ENCODE measurements at places on chromosomes 4 and X.

DNA sequence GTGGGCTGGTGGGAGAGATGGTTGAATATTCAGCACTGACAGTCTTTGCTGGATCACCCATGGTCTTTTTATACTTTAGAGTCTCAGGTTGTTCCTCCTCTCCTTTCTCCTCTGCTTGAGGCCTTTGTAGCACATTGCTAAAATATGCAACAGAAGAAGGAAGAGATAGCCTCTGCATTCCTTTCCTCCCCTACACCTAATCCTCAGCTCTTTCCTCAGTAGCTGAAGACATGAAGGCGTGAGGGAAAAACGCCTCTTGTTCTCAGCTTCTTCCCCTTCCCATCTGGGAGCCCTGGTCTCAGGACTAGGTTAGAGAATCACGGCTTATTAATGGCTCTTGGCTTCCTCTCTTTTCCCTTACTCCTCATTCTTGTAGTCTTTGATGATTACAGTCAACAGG is 76.8 kb downstream of the RNF150 start:
- DNase-seq = no peak

DNA sequence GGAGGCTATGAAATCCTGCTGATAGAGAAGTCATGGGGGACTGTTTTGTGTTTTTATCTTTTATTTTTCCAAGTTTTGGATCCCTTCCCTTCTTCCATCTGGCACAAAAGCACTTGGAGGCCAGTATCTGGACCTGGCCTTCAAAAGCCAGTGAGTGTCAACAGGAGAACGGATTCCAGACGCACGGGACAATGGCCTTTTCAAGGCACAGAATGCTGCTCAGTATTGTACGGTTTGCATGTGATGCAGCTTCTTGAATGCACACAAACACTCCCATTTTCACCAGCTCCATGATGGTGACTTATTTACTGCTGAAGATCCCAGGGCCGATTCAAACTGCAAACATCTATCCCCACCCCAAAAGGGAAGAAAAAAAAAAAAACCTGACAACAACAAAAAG is 145.4 kb downstream of the CPEB2 start:
- DNase-seq = no peak

- DNase-seq = no peak
Observed at GRCh38 chr4:99893839-99894160, 427 bp downstream of the LAMTOR3 start.

DNA sequence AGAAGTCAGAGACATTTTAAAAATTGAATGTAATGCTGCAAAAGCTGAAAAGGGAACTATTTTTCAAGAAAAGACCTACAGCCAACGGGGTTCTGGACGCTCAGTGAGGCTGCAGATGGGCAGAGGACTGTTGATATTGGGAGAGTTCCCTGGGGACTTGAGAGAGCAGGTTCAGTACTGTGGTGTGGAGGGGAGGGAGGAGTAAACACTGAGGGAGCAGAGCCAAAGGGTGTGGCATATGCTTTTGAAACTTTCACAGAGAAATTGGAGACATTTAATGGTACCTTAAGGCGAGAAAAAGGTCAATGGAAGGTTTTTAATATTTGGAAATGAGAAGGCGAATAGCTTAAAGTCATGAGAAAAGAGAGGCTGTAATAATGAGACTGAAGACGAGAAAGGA is 62.2 kb upstream of the GPM6A start:
- DNase-seq = no peak

DNA sequence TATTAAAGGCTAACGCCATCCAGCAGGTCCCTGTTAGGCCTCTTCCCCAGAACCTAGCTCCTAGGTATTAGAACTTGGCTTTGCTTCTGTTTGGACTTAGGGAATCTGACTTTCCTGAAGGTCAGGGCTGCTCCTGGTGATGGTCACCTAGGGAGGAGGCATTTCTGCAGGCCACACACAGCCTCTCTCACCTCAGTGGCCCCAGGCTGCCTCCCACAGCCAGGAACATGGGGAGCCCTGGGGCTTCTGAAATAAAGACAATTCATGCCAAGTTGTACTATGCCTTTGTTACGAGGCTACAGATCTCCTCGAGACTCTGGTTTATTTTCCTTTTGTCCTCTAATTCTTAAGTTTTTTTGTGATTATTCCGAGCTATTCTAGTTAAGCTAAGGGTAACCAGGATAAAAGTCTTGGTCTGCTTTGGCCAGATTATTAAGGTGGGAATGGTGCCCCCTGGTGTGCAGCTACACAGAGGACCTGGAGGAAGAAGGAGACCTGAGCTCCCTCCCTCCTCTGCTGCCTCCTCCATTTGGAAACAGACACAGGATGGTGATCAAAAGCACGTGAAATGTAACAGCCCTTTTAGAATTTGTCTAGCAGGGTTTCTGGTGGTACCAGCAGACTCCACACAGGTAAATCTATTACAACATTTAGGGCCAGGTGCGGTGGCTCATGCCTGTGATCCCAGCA is 131.0 kb downstream of the DCLK2 start:
- no peak for DNase-seq

- DNase-seq = no peak
Observed at GRCh38 chrX:119481323-119481801, 13.1 kb downstream of the SLC25A5 start.

GRCh38 chr4:80709082-80709869 is 321.2 kb upstream of the BMP3 start:
- no peak for DNase-seq

DNA sequence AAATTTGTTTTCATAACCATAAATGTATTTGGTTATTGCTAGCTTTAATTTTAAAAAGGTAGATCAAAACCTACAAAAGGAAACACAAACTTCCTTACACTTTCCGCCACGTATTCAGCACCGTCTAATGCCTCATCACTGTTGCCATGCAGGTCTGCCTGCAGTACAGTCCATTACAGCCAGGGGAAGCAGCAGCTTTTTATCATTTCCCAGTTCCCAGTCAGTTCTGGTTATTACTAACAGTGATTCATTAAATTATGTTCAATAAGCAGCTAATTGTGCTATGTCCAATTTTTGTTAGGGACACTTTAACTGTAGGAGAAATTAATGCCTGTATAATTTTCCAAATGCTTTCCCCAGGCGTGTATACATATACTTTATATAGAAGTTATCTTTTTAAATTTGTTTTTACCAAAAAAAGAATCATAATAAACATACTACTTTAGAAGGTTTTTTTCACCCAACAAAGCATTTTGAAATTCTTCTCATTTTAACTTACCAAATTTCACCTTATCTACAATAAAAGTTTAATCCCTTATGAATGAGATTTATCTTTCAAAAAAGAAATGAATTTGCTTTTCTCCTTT is 93.3 kb downstream of the ANXA3 start:
- DNase-seq = no peak

- peak; percentile 20 for DNase-seq
Observed at GRCh38 chr4:2689825-2690700, 66.1 kb downstream of the TNIP2 start.

DNA sequence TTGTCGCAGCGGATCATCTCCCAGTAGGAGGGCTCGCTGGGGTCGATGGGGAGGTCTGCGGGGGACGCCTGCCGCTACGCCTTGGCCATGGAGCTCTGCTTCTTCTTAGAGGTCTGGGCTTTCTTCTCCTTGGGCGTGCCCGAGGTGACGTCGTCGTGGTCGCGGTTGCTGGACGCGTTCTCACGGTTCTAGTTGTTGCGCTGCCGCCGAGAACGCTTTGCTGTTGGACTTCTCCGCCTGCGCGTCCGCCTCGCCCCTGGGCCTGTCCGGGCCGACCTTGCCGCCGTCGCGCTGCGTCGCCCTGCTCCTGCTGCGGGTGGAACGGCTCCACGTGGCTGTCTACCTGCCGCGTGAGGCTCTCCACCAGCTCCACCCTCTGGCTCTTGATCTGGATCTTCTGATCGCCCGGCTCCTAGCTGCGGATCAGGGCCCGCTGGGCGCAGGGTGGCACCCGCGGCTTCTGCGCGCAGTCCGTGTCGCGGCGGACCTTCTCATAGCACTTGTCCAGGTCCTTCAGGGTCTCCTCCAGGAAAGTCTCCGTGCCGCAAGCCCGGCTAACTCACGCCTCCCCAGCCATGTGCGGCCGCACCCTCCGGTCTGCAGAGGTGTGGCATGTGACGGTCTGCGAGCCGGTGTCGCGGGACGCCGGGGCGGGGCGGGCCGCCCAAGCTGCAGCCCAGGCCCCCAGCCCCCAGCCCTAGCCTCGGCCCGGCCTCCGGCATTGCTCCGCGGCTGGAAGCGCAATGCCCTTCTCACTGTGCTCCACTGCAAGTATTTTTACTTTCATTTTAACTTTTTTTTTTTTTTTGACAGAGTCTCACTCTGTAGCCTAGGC is 40.5 kb upstream of the OGT start:
- peak; percentile 10 for DNase-seq

DNA sequence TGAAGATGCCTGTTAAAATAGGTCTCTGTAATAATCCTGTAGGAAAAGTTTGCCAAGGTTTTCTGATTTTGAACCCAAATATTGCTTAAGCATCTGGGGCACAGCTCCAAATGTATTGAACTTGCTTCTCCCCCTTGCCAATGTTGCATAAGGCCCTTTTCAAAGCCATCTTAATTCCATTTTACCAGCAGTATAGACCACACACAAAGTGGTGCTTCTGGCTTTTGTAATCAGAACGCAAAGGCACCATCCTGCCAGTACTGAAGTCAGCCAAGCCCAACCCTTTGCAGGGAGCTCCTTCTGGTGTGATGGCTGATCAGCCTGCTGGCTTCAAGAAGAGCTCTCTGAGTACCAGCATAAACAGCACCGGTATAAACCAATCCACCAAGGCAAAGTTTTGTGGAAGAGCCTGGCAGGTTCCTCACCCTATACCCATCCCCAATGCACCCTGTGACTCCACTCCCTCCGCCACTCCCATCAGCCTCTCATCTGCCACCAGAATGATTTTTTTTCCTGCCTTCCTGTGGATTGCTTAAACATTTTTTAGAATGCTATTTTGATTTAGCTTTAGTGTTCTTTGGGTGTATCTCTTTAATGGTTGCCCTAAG is 39.2 kb upstream of the USP9X start:
- DNase-seq = no peak

- DNase-seq = no peak
Observed at GRCh38 chrX:129614481-129615255, 40.1 kb downstream of the APLN start.

GRCh38 chrX:44906542-44906941 is 33.6 kb downstream of the KDM6A start:
- DNase-seq = no peak

DNA sequence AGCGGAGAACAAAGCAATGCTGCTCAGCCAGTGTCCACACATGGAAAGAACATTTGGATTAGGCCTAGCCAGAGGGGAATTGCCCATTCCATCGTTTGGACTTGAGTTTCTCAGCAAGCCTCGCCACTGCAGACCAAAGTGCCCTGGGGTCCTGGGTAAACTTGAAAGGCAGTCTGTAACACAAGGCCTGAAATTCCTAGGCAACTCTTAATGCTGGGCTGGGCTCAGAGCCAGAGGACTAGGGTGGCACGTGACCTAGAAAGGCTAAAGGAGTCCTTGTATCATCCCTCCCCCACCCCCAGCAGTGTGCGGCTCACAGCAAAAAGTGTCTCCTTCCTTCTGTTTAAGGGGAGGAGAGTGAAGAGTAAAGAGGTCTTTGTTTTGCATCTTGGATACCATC is 210.4 kb upstream of the ARX start:
- DNase-seq = no peak

GRCh38 chrX:262381-262909 is 18.7 kb upstream of the PLCXD1 start:
- DNase-seq = no peak

DNA sequence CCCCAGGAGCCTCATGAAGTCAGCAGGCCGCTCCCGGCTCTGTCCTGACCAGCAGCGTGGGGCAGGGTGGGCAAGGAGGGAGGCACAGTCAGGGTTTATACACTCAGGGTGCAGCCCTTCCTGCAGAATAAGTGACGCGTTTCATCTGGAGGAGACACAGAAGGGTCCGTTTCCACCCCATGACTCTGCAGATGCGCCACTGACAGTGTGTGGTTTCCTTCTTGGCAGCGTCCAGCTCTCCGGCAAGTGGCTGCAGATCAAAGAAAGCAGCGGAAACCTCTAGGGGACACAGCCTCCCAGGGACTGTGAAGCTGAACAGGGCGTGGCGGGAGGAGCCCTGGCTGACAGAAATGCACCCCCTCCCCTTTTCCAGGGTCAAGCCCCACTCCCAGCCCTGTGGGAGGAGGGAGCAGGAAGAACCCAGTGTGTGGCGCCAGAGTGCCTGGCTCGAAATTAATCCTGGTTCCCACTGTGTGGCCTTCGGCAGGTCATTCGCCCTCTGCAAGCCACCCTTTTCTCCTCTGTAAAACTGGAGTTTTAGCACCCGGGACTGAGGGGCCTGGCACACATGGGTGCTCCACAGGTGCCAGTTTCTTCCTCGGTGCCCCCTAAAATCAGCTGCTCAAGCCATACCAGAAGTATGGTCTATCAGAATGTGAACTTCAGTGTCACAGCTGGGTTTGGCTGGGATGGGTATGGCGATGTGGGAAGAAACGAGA is 17.3 kb upstream of the TBC1D14 start:
- DNase-seq = no peak

GRCh38 chr4:38306482-38307071 is 346.4 kb downstream of the PTTG2 start:
- no peak for DNase-seq

- DNase-seq = no peak
Observed at GRCh38 chr4:17814140-17814539, 3.4 kb downstream of the NCAPG start.

GRCh38 chr4:139282721-139283075 is 2.7 kb upstream of the MGARP start:
- DNase-seq = no peak

DNA sequence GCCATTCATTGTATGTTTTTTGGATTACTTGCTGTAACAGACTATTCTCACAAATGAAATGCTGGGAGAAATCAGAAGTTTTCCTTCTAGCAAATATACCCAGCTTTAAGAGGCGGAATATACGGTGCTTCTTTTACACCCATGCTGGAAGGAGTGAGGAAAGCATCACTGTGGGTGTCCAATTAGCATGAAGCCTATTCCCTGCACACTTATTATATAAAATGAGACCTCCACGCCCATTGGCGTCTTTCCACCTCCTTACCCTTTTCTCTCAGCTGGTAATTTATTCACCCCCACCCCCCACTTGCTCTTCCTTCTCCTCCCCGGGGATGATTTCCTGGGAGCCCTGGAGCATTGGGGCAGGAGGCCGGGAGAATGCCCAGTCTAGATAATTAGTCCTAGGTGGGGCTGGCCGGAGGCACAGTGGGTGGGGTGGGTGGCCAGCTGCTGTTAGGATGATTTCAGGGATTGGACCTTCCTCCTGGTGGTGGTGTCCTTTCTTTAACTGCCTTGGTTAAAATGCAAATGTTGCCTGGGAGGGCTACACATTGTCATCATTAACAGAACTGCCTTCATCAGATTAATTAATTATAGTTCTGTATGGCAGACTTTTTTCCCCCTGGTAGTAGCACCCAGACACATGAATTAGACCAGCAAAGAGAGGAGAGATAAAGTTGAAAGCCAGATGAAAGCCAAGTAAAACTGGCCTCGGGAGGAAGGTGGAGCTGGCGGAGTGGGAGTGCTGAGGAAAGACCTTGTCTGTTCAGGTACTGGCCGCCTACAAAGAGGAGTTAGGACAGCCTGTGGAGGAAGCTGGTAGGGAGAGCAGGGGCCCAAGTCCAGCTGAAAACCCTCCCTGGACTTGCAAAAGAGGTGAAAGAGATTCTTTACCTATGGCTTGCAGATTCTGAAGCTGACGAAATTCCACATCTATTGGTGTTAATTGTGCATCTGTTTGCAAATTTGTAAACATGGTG is 11.4 kb downstream of the SHROOM2 start:
- no peak for DNase-seq

GRCh38 chr4:5337731-5338130 is 286.5 kb downstream of the STK32B start:
- DNase-seq = no peak

- no peak for DNase-seq
Observed at GRCh38 chr4:176792326-176793059, at the start of gene VEGFC. Gene VEGFC, minus strand, starts transcription at chr4:176792922. Its CDS starts 611 bp downstream, at chr4:176792311.

- DNase-seq = peak; percentile 39
Observed at GRCh38 chr4:37970702-37971101, 10.5 kb downstream of the PTTG2 start.

Measured in stimulated activated CD8-positive, alpha-beta memory T cell treated with anti-CD3 and anti-CD28 coated beads, Interleukin-15, amount 100 ng/mL, for 4 hours (primary cell).